ENCODE measurements at places on chromosomes 3 and 15.

DNA sequence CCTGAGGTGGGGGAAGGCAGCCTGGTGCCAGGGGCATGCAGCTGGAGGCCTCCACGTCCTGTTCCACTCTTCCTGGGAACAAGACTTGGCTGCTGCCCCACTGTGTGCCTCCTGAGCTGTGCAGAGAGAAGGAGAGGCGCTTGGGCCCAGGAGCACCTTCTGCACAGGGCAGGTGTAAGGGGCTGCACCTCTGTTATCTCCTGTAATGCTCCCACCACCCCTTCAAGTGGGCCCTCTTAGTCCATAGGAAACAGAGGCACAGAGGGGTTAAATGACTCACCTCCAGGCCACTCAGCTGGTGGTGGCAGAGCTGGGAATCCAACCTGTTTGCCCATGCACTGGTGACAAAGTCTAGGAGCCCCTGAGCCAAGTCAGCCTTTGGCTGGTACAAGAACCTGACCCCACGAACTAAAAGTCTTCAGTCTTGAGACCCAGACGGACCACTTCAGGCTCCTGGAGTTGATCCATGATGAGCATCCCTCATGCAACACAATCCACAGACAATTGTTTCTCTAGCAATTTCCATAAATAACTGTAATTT is 93.2 kb downstream of the IQSEC1 start:
- DNase-seq, result no peak

GRCh38 chr3:165502707-165503106 is 306.5 kb upstream of the SLITRK3 start:
- no peak for DNase-seq

DNA sequence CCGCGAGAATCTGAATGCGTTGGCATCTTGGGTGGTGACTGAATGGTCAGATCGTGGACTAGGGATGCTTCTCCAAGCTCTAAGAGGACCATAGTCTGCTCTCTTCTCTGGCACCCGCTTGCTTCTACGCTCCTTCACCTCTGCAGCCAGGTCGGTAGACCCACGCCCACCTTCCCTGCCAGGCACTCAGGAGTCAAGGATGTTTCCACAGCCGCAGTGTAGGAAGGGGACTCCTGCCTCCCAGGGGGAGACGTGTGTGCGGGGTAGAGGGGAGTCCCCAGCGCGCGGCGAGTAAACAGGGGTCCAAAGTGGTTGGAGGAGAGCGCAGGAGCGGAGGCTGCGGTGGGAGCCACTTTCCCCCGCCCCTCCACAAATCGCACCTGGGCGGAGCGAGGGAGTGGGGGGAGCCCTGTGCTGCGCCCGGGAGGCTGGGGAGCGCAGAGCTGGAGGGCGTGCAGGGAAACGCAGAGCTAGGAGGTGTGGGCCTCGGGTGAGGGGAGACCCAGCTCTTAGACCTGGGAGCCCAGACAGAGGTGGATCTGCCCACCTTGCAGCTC is 1.7 kb downstream of the LRRC3B start:
- DNase-seq, result no peak

GRCh38 chr3:40576396-40576795 is 51.6 kb downstream of the ZNF621 start:
- DNase-seq, result no peak
